ENCODE measurements at places on chromosomes 2 and 18. TPM values are rescaled to one million over a fixed set of nuclear protein-coding genes. Genes with fewer than 3 reads are reported as not detected.
A peak's percentile ranks its signal among the peaks of the same experiment; 100 is the strongest.

DNA sequence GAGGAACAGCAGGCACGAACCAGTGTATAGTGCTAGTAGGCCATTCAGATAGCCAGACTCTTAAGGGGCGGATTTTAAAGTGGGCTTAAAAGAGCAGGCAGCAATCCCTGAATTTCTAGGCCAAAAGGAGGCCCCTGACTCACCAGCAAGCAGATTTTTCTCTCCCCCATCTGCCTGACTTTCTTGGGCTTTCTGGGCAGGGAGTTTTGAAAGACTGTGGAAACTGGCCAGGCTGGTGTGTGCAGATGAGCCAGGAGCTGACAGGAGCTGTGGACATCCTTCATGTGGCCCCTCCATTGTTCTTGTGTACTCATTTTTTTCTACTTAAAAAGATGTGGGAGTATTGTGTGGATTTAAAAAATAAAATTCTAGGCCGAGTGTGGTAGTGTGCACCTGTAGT is 59.0 kb downstream of the GLI2 start:
- DNase-seq: no peak

DNA sequence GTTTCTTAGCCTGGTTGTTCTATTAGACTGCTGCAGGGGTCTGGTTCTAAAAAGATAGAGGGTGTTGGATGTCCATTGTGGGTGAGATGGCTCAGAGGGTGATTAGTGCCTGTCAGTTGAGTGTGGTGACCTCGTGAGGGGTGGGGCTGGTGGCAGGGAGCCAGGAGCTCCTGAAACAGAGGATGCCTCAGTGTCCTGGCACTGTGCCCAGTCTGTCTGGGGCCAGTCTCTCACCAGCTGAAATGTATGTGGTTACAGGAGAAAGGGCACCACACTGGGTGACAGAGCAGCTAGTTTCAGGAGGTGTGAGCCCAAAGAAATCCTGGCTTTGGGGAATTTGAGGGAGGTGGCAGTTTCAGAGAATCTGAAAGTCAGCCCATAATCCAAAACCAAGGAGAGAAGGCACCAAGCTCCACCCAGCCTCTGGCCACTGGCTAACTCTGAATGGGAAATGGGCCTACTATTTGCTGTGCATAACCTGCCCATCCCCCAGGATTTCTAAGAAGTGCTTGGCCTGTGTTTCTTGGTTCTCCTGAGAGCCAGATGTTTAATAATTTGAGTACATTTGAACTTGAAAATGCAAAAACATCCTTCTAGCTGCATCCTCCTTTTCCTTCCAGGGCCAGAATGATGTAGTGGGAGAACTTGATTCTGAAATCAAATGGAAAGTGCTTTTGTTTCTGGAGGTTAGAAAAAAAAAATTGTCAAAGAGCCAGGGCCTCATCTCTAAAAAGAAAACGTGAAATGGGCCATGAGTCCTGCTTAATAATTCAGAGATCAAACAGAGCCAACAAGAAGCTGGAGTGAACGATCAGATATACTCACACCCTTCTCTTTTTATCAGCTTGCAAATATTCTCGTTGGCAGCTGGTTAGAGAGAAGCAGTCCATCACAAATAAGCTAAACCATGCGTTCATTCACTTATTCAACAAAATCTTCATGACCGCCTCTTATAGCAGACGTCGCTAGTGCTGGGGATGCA is 92.3 kb downstream of the B3GNT2 start:
- DNase-seq: peak; percentile 88

GRCh38 chr2:122186761-122187222 is 431.3 kb downstream of the TSN start:
- no peak for DNase-seq

GRCh38 chr2:198231562-198231961 is 427.2 kb downstream of the PLCL1 start:
- no peak for DNase-seq

DNA sequence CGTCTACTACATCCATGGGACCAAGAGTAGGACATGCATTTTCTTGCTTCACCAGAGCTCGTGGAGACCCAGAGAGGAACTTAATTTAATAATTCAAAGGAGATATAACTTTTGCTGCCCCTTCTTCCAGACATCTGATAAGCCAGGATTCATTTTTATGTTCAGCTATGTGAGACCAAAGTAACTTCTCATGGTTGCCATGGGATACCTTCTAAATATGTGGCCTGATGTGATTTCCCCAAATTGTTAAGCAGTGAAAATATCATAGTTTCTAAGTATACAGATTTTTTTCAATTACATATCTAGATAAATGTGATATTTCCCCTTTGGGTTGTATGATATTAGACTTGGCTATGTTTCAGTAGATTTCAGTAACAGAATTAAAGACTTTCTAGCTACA is 185.5 kb upstream of the FN1 start:
- DNase-seq: no peak

B4GALT6 gene
- total RNA-seq: not detected

GRCh38 chr18:3012136-3013023 is 564 bp downstream of the LPIN2 start:
- DNase-seq: peak; percentile 18

DNA sequence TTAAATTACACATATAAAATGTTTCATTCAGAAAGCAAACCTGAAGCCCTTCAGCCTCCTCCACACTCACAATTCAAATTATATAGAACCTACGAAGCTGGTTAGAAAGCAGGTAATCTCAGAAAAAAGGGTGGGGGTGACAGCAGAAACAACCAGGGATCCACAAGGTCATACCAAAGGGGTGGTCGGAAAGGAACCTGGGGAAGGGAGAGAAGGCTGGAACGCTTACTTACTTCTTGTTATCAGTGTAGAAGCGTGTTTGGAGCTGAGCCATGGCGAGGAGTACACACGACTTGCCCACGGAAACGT is 316 bp downstream of the WDR12 start:
- DNase-seq: no peak
